ENCODE measurements at places on chromosomes 6 and 20.
A peak's percentile ranks its signal among the peaks of the same experiment; 100 is the strongest.

- no peak for DNase-seq
Measured at GRCh38 chr6:39961178-39961577, 26.9 kb upstream of the MOCS1 start.

DNA sequence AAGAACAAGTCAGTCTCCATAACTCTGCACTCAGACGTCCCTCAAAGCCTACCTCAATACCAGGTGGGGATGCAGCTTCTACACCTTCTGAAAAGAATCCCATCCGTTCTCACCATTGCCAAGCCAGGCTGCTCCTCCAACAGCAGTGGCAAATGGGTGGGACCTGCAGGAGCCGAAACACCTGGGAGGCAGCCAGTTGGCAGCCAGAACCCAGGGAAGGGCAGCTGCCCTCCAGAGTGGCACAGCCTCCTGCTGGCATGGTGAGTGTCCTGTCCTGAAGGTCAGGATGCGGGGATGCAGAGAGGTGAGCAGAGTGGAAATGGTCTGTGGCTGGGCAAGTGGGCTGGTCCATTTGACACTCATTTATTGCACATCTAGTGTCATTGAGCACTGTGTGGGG is 210.6 kb upstream of the CDH4 start:
- DNase-seq, result no peak

- no peak for DNase-seq
Measured at GRCh38 chr20:38300438-38300837, 3.5 kb upstream of the BPI start.

DNA sequence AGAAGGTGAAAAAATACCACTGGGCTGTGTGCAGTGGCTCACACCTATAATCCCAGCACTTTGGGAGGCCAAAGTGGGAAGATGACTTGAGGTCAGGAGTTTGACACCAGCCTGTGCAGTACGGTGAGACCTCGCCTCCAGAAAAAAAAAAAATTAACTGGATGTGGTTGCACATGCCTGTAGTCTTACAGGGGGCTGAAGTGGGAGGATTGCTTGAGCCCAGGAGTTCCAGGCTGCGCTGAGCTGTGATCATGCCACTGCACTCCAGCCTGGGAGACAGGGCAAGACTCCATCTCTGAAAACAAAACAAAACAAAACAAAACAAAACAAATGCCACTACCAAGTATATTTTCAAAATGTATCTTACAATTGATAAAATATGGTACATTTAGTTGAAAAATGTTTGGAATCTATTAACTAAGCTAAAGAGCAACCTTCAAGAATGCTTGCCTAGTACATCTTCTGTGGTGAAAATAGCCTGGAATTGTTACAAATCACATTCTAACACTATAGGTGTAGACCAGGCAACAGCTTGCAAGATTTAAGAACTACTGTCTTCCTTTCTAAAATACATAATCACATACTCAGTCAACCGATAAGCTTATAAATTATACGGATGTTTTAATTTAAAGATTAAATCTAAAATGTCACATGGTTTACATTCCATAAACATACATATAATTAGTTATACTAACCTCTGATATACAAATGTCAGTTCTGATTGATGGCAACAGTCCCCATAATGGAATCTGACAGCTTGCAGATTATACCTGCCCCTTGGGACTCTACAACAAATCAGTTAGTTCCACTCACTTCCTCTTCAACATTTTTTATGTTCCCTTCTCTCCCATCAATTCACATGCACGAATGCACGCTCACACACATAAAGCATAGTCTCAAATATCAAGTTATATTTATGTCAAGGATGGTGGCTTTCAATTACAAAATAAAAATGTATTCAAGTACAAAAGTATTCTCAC is 150.8 kb downstream of the ASCC3 start:
- no peak for DNase-seq

DNA sequence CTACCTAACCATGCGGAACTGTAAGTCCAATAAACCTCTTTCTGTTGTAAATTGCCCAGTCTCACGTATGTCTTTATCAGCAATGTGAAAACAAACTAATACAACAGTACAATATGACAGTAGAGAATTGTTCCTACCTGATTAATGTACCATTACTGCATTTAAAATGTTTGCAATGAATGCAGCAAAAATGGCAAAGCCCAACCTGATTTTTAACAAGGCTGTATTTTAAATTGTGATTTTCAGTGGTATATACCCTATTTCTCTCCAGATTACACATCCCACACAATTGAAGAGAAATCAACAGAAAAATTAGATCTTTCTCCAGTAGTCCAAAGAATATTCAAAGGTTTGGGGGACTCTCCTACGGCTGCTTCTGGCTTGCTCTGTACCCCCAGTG is 3.3 kb upstream of the PCSK2 start:
- DNase-seq, result no peak

- DNase-seq, result no peak
Measured at GRCh38 chr20:54179946-54180345, 6.2 kb upstream of the CYP24A1 start.

- no peak for DNase-seq
Measured at GRCh38 chr6:106518748-106519147, 110.5 kb downstream of the RTN4IP1 start.

DNA sequence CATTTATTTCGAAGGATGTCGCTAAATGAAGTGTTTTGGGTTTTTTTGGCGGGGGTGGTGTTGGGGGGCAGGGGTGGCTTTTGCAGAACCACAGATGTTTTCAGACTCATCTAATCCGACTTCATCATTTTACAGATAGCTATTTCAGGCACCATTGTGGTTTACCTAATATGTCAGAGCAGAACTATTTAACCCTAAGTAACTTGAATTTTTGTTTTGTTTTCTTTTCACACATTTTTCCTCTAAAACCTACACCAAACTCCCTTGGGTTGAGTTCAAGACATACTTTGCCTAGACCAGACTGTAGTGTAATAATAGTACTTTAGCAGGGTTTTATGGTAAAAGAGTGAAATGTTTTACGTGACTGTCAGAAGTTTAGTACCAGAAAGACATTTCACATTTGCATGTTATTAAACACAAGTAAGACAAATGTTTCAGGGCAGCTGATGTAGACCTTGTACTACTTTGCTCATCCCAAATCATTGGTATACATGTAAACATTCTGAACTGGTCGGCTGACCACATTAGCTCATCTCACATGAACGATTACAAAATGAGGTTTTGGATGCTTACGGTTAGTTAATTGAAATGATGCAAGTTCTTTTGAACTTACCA is 37.7 kb downstream of the MAP3K4 start:
- no peak for DNase-seq

DNA sequence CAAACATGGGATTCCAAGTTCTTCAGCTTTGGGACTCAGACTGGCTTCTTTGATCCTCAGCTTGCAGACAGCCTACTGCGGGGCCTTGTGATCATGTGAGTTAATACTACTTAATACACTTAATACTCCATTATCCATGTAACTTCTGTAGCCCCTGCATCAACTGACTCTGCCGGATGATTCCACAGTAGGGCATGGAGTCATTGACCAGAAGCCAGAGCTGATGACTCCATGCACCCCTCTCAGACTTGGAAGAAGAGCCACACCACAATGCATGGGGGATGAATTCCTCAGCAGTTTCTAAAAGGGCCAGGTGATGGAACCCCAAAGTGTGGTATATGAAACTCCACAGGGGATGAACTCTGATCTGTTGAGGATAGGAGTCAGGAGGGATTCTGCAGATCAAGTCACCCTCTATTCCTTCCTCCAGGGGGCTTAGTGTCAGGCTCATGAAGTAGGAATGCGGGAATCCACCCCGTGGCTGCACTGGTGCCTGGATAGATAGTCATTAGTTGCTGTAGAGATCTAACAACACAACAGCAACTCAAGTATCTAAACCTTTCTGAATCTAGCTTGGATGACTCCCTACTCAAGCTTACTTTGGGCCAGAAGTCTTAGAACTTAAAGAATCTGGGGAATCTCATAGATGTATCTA is 70.2 kb downstream of the GPR6 start:
- DNase-seq, result no peak

DNA sequence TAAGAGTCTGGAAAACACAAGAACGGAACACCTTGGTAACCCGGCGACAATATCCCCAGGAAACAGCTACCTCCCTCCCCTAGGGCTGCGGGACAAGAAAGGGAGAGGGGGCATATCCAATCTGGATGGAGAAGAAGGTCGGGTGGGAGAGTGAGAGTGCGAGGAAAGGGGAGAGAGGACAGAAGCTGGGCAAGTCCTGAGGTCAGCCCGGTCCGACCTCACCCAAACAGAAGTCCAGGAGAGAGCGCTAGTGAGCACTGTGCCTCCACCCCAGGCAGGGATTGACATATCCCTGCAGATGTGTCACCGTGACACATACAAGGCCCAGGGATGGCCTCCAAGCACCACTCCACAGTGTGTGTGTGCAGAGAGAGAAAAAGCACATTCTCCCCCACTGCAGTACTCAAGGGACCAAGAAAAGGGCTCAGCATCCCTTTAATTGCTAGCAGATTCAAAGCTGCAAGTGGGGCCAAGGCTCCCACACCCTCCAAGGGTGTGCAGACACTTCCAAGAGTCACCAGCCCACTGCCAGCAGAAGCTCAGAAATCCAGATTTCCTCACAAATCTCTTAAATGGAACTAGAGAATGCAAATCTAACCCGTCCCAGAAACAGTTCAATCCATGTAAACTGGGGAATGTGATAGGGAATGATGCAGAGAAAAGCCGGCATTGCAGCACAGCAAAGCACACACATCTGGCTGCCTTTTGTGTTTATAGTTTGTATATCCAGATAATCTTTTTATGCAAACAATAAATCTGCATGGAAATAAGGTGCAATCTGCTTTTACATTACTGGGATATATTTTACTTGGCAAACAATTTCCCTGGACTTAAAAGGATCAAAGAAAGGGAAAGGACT is 3.1 kb downstream of the PXDC1 start:
- peak; percentile 76 for DNase-seq

GRCh38 chr6:49088631-49089030 is 374.4 kb downstream of the MMUT start:
- DNase-seq, result no peak

- DNase-seq, result no peak
Measured at GRCh38 chr20:31494131-31494530, 19.0 kb downstream of the REM1 start.

DNA sequence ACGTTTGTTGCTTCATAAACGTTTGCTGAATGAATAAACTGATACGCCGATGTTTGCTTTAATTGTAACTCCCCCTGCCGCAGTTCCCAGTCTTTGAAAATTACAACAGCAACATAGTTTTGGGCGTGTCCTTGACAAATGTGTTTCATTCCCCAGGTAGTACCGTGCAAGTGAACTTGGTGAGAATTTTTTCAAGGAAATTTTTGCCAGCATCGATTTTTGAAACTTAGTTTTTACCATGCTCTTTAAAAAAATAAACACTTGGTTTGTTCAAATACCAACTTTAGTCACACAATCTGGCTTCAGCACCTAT is 60.1 kb downstream of the FAM217A start:
- DNase-seq, result no peak

- no peak for DNase-seq
Measured at GRCh38 chr6:157909282-157909664, 72.4 kb upstream of the SYNJ2 start.

DNA sequence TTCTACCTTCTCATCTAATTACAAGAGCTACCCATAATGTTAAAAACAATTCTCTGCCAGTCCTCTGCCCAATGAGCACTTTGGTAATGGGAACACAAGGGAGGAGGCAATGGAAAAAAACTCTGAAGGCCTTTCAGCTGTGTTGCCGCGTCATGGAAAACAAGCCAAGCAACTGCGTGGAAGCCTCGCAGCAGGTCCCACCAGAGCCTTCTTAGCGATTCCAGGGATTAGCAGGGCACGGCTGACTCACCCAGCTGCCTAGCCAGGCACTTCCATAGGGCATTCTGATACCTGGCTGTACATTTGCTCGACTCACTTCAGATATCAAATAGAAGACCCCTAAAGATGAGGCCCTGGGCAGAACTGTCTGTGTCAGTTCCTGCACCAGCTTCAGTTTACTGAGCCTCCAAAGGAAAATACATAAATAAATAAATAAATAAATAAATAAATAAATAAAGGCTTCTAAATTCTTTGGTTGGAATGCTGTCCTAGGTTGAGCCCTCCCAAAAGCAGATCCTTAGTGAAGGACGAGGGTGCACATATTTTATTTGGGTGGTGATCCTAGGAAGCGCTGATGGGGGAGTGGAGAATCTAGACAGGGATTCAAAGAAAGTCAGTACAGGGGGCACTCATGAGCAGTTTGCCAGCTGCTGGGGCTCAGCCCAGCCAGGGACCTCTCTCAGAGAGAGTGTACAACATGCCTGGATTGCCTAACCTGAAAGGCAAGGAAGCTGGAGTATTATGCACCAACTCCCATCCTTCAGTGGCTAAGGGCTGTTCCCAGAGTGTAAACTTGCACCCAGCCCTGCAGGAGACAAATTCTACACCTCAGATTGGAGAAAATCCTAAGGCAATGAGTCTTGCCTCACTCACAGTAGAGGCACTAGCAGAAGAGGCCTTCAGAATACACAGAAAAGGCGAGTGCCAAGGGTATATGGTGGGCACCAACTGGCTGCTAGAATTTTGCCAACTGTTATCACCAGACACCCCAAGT is 18.2 kb downstream of the SNAP25 start:
- DNase-seq, result no peak

Data from colonic mucosa (tissue), 4 donors.